Activated T-helper 17 cell treated with anti-CD3 and anti-CD28 coated beads, Interleukin-2, amount 50 U/mL, for 72 hours (primary cell): ENCODE measurements at places on chromosomes 5 and 9.
A peak's percentile ranks its signal among the peaks of the same experiment; 100 is the strongest.

GRCh38 chr5:37619353-37619752 is 220.5 kb downstream of the GDNF start:
- no peaks in the 10 kb centered on the region for H3K4me1 ChIP-seq
- H3K27me3 ChIP-seq = no peaks in the 10 kb centered on the region
- H3K4me3 ChIP-seq = no peak overlapping the region
- no peak overlapping the region for H3K27ac ChIP-seq
- peaks cover 41% of the 10 kb centered on the region for H3K36me3 ChIP-seq

DNA sequence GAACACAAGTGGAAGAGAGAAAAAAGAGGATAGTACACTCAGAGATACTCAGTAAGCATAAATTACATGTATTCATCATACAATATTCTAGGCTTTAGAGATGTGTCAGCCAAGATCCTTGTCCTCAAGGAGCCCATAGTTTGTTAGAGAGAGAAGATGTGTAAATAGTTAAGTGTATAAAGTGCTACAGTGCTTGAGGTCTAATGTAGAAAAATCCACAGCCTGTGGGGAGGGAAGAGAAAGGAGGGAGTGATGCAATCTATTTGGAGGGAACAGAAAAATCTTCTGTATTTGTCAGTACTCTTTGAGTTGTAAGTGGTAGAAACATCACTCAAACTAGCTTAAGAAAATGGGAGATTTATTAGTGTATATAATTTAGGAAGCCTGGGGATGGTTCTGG is 81.9 kb downstream of the PALM2AKAP2 start:
- H3K4me1 ChIP-seq = no peaks in the 10 kb centered on the region
- H3K36me3 ChIP-seq = no peaks in the 10 kb centered on the region
- H3K4me3 ChIP-seq = no peak overlapping the region
- no peak overlapping the region for H3K27ac ChIP-seq
- no peak for ATAC-seq
- H3K27me3 ChIP-seq = peaks cover 3% of the 10 kb centered on the region

GRCh38 chr5:72302171-72302570 is 17.9 kb downstream of the MRPS27 start:
- ATAC-seq = no peak
- H3K27me3 ChIP-seq = no peaks in the 10 kb centered on the region
- H3K27ac ChIP-seq = no peak overlapping the region
- H3K36me3 ChIP-seq = peaks cover 76% of the 10 kb centered on the region
- H3K4me1 ChIP-seq = peaks cover 9% of the 10 kb centered on the region

DNA sequence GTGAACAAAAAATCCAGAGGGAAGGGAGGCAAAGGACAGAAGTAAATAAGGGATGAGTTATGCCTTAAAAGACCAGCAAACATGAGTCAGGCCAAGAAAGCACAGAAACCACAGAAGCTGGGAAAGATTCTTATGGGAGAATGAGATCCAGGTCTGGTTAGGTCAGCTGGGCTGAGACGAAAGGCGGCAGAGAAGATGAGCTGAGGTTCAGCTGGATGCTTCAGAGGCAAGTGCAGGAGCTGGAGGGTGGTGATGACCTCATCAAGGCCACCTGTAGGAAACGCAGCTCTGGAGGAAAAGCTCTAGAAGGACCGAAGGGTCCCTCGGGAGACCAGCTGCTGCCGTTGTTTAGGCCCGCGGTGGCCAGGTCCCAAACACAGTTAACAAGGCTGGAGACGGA is 152.0 kb downstream of the MYO10 start:
- peak overlapping the region; percentile 56 for H3K4me3 ChIP-seq
- H3K4me1 ChIP-seq = peaks cover 20% of the 10 kb centered on the region
- peak overlapping the region; percentile 75 for H3K27ac ChIP-seq
- peaks cover 28% of the 10 kb centered on the region for H3K27me3 ChIP-seq

DNA sequence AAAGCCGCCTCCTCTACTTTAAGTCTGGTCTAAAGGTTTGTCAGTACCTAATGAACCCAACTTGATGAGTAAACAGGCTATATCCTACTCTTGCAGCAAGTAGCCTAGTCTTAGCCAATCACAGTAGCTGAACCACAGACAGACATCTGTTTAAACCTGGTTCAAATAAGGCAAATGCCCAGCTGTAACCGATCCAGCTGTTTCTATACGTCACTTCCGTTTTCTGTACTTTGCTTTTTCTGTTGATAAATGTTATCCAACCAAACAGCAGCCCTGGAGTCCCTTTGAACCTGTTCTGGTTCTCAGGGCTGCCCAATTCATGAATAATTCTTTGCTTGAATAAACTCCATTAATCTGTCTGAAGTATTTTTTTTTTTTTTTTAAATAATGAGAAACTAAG is 76.9 kb upstream of the EQTN start:
- H3K4me3 ChIP-seq = no peak overlapping the region
- no peak for ATAC-seq
- peaks cover 5% of the 10 kb centered on the region for H3K27me3 ChIP-seq
- H3K4me1 ChIP-seq = no peaks in the 10 kb centered on the region

DNA sequence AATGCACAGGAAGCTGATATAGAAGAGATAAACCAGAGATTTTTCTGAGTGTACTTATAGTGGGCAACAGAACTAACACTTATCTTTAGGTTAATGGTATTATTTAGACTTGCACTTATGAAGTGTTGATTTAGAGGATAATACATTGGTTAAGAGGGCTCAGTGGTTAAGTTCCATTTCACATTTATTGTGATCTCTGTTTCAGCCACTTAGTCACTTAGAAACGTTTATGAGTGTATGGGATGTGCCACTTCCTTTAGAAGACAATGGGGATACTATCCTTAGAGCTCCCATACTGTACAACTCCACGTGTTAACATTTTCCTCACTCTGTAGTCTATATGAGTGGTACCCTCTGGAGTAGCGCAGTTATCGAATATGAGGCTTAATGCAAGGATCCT is 57.5 kb downstream of the PIP5K1B start:
- H3K27ac ChIP-seq = no peak overlapping the region
- no peak for ATAC-seq
- H3K27me3 ChIP-seq = peaks cover 27% of the 10 kb centered on the region
- H3K4me3 ChIP-seq = no peak overlapping the region

DNA sequence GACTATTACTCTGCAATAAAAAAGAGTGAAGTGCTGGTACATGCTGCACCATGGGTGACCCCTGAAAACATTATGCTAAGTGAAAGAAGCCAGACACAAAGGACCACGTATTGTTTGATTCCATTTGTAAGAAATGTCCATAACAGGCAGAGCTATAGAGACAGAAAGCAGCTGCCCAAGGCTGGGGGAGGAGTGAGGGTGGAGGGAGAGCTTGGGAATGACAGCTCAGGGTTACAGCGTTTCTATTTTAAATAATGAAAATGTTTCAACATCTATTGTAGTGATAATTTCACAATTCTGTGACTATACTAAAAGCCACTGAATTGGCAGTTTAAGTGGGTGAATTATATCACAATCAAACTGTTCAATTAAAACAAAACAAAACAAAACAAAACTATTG is 81.7 kb downstream of the MYO10 start:
- no peaks in the 10 kb centered on the region for H3K4me1 ChIP-seq
- H3K27me3 ChIP-seq = peaks cover 9% of the 10 kb centered on the region
- no peak overlapping the region for H3K27ac ChIP-seq
- H3K36me3 ChIP-seq = no peaks in the 10 kb centered on the region

DNA sequence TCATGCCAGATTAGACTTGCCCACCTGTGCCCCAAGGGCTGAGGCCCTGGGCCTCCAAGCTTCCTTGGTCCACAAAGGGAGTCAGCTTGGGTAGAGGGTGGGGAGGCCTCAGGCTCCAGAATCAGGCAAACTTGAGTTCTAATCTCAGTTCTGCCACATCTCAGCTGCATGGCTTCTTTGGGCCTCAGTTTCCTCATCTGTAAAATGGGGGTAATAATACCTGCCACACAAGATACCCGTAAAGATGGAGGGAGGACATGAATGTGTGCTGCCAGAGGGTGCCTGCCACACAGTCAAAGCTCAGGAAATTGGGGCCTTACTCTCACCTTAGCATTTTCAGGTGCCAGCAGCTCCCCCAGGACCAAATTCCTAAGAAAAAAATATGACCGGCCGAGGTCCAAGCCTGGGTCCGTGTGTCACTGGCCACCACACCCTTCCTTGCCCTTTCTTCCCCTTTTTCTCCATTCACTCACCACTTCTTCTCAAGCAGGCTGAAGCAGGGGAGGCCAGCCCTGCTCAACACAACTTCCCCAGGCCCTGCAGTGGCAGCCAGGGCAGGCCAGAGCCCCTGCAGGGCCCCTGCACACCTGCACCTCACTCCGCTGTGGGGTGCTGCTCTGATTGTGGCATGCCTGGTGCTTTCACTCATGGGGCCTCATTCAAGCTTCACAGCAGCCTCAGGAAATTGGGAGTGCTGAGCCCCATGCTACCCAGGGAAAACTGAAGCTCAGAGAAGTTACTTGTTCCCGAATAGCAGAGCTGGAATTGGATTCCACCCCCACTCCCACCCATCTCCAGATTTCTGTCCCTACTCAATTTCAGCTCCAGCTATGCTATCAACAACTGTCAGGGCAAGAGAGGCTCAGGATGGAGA is 3.9 kb downstream of the RGS14 start:
- H3K4me1 ChIP-seq = peaks cover 58% of the 10 kb centered on the region
- H3K4me3 ChIP-seq = peak overlapping the region; percentile 80
- H3K36me3 ChIP-seq = peaks cover 51% of the 10 kb centered on the region
- no peak for ATAC-seq

DNA sequence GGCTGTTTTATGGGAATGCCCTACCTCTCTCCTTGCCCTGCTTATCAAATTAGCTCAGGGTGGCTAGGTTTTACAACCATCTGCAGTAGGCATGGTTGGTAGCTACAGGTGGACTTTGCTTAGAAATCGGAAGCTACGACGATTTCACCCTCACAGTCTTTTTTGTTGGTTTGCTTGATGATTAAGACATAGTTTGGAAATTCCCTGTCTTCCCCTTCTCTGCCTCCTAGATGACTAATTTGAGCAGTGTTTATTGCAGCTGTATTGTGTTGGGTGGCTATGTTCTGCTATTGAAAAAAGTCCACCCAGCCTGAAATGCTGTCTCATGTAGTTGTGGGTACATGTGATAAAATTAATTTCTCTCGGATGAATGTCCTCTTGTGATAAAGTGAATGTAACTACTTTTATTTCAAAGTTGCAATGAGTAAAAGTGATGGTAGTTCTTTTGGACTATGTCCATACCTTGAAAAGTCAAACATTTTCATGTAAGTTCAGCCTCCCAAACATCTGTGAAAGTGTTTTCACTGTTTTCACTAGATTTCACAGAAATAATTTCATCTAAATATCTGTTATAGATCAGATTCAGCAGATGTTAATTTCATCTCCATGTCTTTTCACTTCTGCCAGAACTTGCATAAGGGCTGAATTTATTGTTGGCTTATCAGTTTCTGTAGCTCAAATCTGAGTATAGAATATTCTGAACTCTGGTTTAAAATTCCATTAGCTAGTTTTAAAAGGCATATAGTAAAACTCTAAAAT is 37.3 kb upstream of the FYB1 start:
- peak; percentile 94 for ATAC-seq
- no peaks in the 10 kb centered on the region for H3K4me1 ChIP-seq
- H3K27me3 ChIP-seq = no peaks in the 10 kb centered on the region
- H3K4me3 ChIP-seq = peak overlapping the region; percentile 12
- H3K27ac ChIP-seq = no peak overlapping the region
- H3K36me3 ChIP-seq = no peaks in the 10 kb centered on the region
